HT1080 (cell line): ENCODE measurements at places on chromosomes 12 and 14.
A peak's percentile ranks its signal among the peaks of the same experiment; 100 is the strongest.

GRCh38 chr12:77299001-77299400 lies 233.6 kb upstream of the E2F7 start:
- DNase-seq = no peak

- DNase-seq = no peak
Observed at GRCh38 chr14:57988445-57988844, 122.6 kb upstream of the SLC35F4 start.

DNA sequence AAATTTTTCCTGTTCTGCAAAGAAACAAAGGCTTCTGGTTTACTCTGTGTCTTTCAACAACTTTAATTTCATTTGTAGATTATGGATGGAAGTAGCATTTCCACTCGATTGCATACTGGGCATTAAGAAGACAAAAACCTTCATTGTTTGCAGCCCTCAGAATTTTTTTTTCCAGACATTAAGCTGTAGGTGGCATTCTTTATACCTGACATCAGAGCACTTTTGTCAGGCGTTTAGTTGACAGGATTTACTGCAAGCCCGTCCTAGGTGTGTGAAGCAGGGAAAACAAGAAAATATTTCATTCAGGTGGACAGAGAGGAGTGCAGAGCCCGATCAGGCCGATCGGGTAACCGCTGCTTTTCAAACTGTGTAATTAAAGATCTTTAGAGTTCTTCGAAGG lies 107.5 kb downstream of the TMEM260 start:
- DNase-seq = no peak

DNA sequence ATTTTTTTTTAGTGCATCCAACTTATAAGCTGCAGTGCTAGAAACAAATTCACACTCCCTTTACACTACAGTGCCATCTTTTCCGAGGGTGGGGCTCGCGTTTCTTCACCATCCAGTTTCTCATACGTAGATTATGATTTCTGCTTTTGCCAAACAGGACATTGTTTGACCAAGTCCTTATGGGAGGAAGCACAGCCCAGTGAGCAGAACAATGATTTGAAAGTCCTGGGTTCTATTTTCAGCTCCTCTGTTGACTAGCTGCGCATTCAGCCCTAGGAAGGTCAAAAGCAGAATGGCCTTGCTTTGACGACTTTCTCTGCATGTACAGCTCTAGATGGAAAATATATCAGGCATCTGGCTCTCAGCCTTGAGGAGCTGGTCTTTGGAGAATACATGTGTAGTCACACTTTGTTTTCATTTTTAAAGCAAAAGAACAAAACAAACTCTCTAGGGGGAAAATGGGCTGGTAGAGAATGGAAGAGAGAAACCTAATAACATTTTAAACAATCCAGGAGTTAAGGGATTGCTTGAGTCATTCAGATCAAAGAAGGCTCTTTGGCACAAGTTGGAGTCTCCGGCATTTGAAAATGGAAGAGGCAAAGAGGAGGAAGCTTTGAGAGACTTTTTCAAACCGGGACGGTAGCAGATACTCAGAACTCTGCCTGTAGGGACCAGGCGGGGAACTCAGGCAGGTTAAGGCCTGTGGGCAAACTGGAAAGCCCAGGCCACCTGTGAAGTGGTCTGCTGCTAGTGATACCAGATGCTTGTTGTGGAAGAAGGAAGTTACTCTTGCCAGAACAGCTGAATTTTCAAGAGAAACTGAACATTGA lies 257.3 kb upstream of the PLEKHG7 start:
- DNase-seq = no peak

GRCh38 chr12:119570771-119571170 lies 22.8 kb upstream of the TMEM233 start:
- DNase-seq = no peak

GRCh38 chr14:82104013-82104412 lies 570.4 kb upstream of the SEL1L start:
- no peak for DNase-seq

GRCh38 chr12:55830601-55831446 lies 1.4 kb upstream of the DNAJC14 start:
- DNase-seq = peak; percentile 28

GRCh38 chr14:68111853-68112270 lies 292.3 kb downstream of the RAD51B start:
- no peak for DNase-seq

DNA sequence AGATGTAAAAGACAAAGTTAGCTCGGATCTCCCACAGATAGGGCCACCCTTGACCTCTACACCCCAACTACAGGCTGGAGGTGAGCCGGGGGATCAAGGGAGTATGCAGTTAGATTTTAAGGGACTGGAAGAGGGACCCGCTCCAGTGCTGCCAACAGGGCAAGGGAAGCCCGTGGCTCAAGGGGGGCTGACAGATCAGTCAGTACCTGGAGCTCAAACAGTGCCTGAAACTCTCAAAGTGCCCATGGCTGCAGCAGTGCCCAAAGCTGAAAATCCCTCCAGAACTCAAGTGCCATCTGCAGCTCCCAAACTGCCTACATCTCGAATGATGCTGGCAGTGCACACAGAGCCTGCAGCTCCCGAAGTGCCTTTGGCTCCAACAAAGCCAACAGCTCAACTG lies 10.4 kb downstream of the NYNRIN start:
- DNase-seq = no peak

DNA sequence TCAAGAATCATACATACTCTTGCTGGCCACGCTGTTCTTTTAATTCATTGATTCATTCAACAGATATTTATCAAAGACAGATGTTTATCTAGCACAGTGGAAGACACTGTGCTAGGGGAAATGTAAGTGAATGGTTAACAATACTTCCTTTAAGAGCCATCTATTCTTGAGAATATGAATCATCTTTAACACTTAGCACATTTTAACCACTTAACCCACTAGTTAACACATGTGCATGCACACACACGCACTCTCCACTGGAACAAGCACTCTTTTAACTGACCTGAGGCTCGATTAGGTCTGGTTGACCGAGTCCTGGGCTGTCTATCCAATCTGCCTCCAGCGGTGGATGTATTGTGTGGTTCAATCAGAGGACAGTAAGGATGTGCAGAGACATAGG lies 34.6 kb downstream of the LMNTD1 start:
- peak; percentile 58 for DNase-seq

DNA sequence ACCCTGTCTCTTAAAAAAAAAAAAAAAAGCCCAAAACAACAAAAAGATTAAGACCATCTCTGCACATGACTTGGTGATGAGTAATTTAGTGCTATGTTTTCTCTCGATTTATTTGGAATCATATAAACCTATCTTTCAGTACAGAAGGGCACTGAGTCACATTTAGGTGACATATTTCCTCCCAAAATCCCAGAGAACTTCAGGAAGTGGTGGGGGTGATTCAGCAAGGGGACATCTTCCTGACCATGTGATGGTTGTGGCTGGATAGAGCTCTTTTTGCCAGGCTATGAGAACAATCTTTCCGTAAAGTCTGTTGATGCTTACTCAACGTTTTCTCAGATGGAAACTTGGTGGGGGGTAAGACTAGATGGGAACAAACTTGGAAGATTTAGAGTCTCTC lies 50.0 kb downstream of the PPFIBP1 start:
- DNase-seq = peak; percentile 100

- DNase-seq = no peak
Observed at GRCh38 chr14:104678346-104678745, 11.1 kb upstream of the INF2 start.

DNA sequence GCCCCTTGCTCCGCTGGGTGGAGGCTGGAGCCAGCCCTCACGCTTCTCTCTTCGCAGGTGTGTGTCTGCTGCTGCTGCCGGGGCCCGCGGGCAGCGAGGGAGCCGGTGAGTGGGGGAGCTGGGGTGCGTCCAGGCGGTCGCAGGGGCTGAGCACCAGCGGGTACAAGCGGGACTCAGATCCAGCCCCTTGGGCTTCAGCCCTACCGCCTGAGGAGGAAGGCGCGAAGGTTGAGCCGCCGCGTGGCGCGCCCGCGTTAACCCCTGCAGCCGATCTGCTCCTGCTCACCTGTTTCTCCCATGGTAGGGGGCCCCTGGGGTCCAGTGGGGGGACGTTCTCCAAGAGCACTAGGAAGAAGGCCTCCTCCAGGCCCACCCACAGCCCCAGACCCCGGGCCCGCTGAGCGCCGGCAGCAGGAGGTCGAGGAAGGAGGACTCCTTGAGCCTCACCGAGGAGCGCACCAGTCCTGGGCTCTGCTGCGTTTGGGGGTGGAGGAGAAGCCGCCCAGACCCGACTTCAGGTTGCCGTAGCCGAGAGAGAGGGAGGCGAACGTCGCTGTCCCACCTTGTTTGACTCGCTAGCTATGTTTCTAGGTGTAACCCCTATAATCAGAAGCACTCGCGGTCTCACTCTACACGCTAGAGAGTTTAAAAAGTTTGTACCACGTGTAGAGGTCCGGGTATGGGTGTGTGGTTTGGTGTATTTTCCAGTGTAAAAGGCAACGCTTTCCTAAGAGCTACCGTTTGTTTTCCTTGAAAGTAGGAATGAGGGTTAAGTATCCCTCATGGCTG lies 834 bp downstream of the COCH start:
- no peak for DNase-seq

- no peak for DNase-seq
Observed at GRCh38 chr12:85191-85666, 18.7 kb downstream of the IQSEC3 start.

GRCh38 chr12:109461049-109461845 lies 15.9 kb downstream of the KCTD10 start:
- peak; percentile 78 for DNase-seq

DNA sequence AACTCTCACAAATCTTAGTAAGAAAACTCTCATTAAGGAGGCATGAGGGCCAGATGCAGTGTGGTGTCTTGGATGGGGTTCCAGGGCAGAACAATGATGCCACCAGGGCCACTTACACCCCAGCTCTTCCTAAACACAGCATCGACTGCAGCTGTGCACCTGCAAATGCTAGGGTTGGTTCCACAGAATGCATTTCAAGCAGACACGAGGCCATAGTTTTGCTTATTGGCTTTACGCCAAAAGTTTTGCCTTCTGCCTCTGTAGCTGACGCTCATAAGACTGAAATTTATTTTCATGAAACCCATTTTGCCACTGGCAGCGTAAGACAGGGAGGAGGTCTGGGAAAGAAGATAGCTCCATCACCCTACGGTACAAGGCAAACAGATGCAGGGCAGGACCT lies 179.0 kb downstream of the RIMBP2 start:
- DNase-seq = no peak

DNA sequence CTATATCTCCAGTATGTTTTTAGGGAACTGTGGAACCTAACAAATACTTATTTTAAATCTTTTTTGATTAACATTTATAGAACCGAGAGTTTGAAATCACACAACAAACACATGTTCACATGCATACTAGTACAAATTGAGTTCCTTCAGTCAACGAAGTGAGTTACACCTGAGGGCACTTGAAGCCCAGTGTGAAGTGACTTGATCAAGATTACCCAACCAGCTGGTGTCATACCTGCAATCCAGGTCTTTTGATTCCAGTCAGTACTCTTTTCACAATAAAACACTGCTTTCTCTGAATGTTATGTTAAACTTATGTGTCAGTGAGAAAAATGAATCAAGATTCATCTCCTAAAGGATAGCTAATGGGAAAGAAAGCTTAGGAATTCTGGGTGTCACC lies 35.2 kb downstream of the VRK1 start:
- no peak for DNase-seq

DNA sequence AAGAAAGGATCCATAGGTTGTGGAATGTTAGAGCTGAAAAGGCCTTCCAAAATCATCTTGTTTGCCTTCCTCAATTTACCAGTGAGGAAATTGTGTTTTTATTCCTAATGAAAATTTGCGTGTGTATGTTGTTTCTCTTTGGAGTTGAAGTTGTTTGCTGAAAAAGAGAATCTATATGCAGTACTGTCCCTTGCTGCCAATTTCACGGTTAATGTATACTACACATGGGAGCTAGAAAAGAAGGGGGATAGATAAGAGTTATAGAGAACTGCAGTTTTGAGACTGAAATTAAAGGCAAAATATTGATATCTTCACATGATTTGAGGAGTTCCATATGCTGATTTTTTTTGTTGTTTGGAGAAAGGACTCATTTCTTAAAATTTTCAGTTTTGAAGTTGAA lies 62.0 kb upstream of the LRTM2 start:
- DNase-seq = no peak

GRCh38 chr12:49540229-49541139 lies 1.7 kb downstream of the KCNH3 start:
- DNase-seq = no peak

DNA sequence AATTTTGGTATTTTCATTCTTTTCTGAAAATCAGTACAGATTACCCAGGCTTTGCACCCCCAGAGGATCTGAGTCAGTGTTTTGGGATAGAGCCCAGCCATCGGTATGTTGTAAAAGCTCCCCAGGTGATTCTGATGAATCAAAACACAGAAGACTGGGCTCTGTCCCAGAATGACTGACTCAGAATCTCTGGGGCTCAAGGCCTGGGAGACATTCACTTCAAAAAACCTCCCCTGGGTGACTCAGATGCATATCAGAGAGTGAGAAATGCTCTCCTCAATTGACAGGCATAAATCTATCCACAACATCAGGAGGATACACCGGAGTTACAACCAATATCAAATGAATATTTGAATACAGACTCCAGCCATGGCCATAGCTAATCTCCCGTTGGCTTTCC lies 32.6 kb downstream of the SLC35F4 start:
- DNase-seq = peak; percentile 99

DNA sequence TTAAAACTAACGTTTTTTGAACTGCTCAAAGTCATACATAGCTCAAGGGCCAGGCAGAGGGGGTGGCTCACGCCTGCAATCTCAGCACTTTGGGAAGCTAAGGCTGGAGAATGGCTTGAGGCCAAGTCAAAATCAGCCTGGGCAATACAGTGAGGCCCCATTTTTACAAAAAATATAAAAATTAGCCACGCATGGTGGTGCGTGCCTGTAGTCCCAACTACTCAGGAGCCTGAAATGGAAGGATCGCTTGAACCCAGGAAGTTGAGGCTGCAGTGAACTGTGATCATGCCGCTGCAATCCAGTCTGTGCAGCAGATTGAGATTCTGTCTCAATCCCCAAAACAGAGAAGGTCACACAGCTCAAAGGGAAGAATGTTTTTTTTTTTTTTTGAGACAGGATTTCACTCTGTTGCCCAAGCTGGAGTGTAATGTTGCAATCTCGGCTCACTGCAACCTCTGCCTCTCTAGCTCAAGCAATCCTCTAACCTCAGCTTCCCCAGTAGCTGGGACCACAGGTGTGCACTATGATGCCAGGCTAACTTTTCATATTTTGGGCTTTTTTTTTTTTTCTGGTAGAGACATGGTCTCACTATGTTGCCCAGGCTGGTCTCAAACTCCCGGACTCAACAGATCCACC lies 2.9 kb downstream of the RBM23 start:
- DNase-seq = no peak

DNA sequence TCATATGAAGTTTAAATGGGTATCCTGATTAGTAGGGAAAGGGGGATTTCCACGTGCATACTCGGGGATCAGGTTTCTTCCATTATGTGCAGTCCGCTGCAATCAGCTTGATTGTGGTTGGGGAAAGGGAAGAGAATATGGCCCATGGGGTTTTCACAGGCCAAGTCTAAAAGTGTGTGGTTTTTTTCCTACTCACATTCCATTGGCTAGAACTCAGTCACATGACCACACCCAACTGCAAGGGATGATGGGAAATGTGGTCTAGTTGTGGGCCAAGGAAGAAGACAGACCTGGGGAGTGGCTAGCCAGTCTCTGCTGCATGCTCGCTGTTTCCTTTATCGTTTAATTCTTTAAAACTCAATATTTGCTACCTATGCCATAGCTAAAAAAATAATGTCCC lies 105.1 kb downstream of the PRIMA1 start:
- DNase-seq = peak; percentile 60
